ENCODE measurements at places on chromosomes 12 and 14. TPM values are rescaled to one million over a fixed set of nuclear protein-coding genes. Genes with fewer than 3 reads are reported as not detected.

DNA sequence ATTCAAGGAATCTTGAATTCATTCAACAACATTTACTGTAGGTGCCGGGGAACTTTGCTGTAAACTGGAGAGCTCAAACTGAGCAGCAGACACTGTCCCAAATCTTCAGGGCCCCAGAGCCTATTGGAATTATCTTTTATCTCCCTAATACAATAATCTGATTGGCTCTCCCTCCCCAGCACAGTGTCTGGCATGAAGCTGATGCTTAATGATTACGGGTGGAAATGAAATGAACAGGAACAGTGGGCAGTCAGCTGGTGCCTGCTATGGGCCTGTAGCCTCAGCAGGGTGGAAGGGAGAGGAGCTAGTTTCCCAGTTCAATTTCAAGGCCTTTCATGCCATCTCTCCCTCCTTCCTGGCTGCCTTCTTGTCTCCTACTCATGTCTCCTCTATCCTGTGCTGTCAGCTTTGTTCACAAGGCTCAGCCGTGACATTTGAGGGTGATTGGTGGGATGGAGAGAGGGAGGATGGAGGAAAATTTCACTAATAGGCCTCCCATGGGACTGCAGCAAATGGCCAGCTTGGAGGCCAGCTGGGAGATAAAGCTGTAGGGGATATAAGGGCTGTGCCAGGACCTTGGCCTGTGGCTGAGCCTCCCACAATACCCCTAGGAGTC lies 4.3 kb upstream of the RAPGEF3 start:
- DNase-seq: no peak

DNA sequence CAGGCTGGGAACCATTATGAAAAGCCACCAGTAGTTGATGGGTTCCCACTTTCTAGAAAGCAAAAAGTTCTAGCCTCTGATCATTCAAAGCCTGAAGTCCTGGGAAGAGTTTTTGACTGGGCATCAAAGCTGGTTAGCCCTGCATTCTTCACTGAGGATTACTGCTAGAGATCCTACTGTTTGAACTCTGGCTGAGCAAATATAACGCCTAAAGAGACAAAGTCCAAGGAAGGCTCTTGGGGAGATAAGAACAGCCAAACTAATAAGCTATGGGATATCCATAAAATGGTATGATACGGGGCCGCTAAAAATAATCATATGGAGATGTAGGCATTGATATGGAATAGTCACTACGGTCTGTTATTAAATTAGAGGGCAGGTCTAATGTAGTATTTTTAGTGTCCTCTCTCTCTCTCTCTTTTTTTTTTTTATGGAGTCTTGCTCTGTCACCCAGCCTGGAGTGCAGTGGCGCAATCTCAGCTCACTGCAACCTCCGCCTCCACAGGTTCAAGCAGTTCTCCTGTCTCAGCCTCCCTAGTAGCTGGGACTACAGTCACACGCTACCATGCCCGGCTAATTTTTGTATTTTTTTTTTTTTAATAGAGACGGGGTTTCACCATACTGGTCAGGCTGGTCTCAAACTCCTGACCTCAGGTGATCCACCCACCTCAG lies 35.5 kb downstream of the PLXNC1 start:
- no peak for DNase-seq

Gene TRMT5
- total RNA-seq: 10.6 TPM

Gene DPF3
- total RNA-seq: 0.59 TPM

Data from lower lobe of right lung (tissue), 2 donors.